ENCODE measurements at places on chromosomes 16 and 17.

- no peak for DNase-seq
These were observed 374.6 kb upstream of the ASIC2 start for GRCh38 chr17:33667671-33668070.

GRCh38 chr17:80566054-80566400 lies 21.4 kb downstream of the RPTOR start:
- no peak for DNase-seq

- no peak for DNase-seq
These were observed 1.3 kb downstream of the GJD3 start for GRCh38 chr17:40363111-40363827.

GRCh38 chr17:77542551-77543490 lies 402.1 kb downstream of the SEC14L1 start:
- DNase-seq, result peak; percentile 24
